ENCODE measurements at places on chromosomes 7 and 10.

GRCh38 chr7:55534262-55534915, 37.9 kb downstream of the VOPP1 start:
- DNase-seq: no peak

DNA sequence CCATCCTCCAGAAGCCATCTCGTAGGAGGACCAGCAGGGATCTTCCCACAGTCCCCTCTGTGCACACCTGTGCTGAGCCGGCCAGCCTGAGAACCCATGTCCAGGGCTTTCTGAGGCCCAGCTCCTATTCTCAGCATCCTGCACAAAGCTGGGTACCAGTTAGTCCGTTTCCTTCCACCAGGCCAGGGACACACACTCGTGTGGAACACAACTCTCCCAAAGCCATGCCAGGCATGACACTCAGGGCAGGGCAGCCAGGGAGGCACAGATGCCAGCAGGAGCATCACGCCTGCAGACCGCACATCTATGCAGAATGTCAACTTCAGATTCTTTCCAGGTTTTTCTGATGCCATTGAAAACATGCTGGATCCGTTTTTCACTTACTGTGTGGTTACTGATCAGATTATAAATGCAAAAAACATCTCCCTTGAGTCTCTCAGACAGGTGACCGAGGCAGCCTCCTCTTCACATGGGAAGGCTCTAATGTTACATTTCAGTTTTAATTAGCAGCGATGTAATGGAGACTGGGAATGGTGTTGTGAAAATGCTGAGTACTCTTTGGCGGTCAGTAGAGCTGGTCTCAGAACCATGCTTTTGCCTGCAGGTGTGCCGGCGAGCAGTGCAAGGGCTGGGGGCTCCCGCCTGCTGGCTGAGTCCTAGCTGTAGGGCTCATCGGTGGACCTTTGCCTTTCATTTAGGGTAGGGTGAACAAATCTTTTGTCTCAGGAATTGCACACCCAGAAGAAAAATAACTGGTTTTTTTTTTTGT, 3.3 kb upstream of the SUN1 start:
- DNase-seq: no peak

- no peak for DNase-seq
Observed at GRCh38 chr7:47893238-47893637, 55.0 kb downstream of the PKD1L1 start.

DNA sequence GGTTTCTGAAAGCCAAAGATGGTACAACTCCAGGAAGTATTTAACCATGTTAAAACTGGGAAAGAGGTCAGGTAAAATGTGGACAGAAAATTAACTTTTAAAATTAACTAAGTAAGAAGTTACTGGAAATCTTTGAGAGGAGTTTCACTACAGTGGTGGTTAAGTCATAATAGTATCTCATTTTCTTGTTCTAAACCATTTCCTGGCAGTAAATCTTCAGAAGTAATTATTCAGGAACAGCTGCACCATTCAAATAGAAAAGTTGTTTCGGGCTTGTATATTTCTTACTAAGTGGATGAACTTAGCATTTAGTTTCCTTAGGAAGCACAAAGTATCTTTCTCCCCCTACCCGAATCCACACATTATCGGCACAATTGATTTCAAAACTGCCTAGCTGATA, 27.1 kb downstream of the COPG2 start:
- DNase-seq: no peak

DNA sequence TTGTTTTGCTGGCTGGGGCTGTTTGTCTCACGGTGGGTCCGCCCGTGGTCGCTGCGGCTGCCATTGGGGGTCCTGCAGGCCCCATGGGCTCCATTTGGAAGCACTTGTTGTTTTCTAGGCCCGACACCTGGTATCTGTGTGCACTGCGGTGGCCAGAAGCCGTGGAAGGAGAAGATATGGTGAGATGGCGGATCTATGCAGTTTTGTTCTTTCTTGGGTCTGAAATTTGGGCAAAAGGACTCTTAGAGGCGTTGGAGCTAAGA, 109.5 kb upstream of the SHH start:
- DNase-seq: no peak

GRCh38 chr10:21292763-21293517, 232.5 kb downstream of the SKIDA1 start:
- no peak for DNase-seq

DNA sequence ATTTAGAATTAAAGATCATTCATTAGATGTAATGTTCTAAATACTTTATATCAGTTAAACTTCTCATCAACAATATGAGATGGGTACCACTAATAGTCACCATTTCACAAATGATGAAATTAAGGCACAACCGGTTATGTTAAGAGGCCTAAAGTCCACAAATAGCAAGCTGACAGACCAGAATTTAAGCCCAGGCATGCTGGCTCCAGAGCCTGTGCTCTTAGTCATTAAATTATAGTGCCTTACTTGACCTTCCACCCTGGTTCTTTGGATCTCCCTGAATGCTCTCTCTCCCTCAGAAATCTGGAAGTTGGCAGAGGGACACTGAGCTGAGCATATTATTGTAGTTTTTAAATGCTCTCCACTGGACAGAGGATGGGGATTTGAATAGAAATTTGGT, 3.6 kb downstream of the LIPN start:
- DNase-seq: no peak

GRCh38 chr7:17275749-17276671, 22.4 kb upstream of the AHR start:
- DNase-seq: no peak

GRCh38 chr7:101882595-101883564, 65.5 kb downstream of the CUX1 start:
- peak; percentile 49 for DNase-seq

DNA sequence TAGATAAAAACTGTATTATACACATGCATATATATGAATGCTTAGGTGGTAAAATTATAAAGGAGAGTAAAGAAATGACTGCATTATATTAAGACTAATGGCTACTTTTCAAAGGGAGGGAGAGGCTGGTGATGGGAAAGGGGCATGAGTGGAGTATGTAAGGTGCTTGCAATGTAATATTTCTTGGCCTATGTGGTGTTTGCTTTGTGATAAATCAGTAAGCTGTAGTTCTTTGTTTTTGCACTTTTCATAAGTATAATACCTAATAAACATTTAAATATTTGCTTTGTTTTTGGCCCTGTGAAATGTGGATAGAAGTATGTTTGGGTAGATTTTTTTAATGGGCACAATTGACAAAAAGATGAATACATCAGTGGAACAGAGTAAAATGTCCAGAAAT, 25.9 kb downstream of the AGBL3 start:
- DNase-seq: no peak

DNA sequence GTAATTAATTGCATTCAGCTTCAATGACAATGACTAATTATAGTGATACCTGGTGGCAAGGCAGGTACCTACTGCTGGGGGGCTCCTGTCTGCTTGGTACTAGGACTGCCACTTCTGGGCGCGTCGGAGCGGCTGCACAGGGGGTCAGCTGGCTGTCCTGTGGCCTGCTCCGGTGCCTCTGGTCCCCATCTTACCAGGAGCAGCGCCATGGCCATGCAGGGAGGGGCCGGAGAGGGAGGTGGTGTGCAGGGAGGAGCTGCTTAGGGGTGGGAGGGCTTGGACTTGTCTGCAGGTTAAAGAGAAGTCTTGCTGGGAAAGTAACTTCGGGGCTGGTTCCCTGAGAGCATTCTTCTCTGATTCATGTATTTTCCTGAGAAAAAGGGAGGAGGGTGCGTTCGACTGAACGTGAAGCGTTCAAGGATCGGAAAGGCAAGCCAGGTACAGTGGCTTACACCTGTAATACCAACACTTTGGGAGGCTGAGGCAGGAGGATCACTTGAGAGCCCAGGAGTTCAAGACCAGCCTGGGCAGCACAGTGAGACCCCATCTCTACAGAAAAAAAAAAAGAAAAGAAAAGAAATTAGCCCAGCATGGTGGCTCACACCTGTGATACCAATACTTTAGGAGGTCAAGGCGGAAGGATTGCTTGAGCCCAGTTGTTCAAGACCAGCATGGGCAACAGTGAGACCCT, 15.4 kb downstream of the CUX1 start:
- DNase-seq: no peak

DNA sequence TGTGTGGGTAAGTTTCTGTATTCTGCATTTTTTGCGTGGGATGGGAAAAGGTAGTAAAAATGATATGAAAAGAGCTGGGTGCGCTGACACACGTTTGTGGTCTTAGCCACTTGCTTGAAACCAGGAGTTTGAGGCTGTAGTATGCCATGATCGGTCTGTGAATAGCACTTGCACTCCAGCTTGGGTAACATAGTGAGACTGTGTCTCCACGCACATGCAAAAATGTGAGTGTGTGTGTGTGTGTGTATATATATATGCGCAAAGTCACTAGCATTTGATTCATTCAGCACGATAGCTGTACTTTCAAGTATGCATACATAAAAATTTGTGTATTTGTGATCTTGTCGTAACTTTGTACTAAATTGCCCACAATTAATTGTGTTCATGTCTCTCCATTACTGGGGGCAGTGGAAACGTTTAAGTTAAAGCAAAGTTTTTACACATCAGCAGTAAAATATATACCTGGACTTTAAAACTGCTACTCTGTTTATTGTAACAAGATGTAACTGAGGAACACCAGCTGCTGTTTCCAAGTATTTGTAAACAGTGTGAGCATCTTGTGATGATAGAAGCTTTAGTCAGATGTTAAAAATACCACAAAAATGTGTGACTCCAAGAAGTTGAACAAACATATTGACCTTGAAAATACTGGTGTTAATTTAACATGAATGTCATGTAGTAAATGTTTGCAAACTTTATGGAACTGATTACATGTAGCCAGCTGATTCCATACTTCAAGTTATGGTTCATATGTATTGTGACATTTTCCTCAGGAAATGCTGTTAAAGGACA, 1.6 kb downstream of the ZRANB1 start:
- no peak for DNase-seq

- no peak for DNase-seq
Observed at GRCh38 chr10:113410618-113411017, 142.2 kb upstream of the HABP2 start.

- no peak for DNase-seq
Observed at GRCh38 chr7:132472463-132473120, 103.7 kb downstream of the PLXNA4 start.

DNA sequence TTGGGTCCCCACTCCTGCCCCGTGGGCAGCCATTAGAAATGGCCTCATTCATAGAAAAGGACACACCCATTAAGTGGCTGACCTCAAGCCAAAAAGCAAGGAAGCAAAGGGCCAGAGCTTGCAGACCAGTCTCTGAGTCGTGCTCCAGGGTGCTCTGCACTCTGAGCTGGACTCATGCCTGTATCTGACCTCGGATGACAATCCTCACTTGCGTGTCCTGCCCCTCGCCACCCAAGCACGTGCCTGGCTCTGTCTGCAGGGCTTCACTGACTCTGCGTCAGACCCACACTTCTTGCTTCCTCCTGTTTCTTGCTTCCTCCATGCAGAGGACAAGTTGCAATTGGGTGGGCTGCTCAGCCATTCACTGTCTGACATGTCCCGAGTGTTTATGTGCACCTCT, 138.8 kb downstream of the OAT start:
- no peak for DNase-seq

- DNase-seq: no peak
Observed at GRCh38 chr10:118939211-118940007, 90.1 kb upstream of the NANOS1 start.

DNA sequence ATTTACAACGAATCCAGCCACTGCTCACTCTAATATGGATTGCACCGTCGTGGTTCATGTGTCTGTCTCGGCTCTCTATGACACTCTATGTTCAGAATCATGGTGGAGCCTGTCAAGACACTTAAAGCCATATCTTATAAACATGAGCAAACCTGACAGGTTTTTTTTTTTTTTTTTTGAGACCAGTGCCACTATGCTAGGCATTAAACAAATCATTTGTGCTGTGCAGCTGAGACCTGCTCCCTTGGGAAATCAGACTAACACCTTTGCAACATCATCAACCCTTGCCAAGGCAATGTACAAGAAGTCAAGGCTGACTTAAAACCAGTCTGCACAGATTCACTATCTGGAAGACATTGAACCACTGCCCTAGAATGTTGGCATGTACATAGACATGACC, 181.2 kb upstream of the ANK3 start:
- no peak for DNase-seq
